ENCODE measurements at places on chromosomes 5 and 9.

- DNase-seq = no peak
These were observed 14.0 kb downstream of the MAP3K1 start for GRCh38 chr5:56829137-56829908.

DNA sequence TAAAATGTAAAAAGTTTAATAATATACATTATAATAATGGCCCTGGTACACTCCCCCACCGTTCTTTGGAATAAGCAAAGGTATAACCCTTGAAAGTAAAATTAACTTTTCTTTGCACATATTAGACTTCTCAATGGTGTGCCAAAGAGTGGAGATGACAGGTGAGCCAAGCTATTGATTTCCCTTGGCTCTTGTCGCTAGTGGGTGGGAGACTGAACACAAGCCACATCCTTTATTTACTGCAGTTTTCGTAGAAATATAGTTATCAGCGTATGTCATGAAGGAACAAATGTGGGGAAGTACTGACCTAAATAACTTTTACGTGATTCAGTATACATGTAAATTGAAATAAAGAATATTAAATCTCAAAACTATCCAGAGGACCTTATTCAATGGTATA, 549.3 kb downstream of the RAB3C start:
- DNase-seq = no peak

DNA sequence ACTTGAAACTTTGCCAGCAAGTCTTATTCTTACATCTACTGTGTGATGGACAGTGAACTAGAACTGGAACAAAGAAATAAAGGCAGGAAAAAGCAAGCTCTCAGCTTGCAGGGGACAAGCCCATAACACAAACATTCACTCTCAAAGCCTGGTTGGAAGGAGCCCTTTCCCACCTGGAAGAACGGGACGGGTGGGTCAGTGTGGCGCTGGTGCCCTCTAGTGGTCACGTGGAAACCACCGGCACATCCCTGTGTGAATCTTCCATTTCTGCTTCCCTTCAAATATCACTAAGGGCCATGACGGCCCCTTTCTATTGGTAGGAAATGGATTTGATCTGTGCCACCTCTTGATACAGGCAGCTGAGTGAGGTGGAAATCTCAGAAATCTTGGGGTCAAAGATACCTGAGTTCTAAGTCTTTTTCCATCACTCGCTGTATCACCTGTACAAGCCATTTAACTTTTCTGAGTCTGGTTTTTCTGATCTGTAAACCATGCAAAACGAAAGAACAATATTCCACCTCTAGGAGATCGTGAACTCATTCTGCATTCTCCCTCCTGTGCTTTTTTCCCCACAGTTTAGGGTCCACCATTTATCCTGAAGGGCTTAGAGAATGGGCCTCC, 211.6 kb downstream of the MSX2 start:
- peak; percentile 31 for DNase-seq

- no peak for DNase-seq
These were observed 43.9 kb downstream of the P4HA2 start for GRCh38 chr5:132183723-132184122.

GRCh38 chr9:115000217-115000639, 69.8 kb upstream of the TNFSF8 start:
- DNase-seq = no peak

DNA sequence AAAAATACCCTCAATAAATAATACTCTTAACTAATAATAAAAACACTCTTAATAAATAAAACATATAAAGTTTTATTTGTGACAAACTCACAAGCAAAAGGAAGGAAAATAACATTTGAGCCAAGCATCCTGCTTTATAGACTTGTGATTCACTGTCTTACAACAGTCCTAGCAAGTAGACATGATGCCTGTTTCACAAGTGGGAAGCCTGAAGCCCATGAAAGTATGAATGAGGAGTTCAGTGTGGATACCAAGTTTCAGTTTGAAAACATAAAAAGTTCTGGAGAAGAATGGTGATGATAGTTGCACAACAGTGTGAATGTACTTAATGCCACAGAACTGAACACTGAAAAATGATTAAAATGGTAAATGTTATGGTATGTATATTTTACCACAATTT, 10.9 kb downstream of the HABP4 start:
- DNase-seq = no peak

DNA sequence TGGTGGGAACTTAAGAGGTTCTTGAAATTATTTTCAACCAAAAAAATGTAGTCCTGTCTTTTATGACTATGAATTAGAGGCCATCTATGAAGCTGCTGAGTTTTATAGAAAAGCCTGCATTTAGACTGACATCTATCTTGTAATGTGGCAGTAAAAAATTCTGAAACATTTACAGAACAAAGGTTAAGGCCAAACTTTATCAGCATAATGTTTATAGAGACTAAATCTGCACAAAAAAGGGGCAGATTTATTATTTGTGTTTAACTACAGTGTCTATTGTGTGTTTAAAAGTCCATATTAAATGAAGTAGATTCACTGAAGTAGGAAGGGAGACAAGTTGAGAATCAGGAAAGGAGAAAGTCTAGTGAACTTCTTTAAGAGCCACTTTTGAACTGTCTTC, 37.3 kb upstream of the ANKRD34B start:
- DNase-seq = no peak

DNA sequence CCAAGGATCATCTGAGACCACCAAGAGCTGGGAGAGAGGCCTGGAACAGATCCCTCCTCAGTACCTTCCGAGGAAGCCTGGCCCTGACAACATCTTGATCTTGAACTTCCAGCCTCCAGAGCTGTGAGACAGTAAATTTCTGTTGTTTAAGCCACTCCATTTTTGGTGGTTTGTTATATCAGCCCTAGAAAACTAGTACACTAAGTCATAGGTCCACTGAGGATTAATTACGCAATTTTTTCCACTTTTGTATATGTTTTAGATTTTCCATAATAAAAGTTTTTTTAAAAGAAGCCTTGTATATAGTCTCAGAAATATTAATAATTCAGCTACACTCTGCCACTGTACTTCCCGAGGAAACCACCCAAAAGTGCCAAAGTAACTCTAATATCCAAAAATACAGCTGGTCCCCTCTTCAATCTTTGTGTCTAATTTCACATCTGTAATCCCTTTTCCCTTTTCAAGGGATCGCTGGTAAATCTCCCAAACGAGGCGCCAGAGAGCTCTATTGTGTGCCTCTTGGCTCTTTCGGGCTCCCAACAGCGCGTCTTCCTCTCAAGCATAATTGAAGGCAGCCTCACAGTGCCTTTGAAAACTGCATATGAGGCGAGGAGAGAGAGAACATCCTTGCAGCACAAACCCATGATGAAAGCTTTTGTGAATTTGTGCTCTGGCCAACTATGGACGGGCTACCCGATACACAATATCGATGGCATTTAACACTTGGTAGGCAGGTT, 32.7 kb downstream of the PRUNE2 start:
- DNase-seq = no peak
